ENCODE measurements at places on chromosomes 13 and 19.

DNA sequence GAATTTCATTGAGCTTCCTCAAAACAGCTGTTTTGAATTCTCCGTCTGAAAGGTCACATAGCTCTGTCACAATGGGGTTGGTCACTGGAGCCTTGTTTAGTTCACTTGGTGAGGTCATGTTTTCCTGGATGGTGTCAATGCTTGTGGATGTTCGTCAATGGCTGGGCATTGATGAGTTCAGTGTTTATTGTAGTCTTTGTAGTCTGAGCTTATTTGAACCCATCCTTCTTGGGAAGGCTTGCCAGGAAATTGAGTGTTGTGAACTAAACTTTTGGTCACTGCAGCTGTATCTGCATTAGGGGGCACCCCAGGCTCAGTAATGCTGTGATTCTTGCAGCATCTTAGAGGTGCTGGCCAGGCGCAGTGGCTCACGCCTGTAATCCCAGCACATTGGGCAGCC is 22.0 kb downstream of the BLOC1S3 start:
- no peak for DNase-seq

DNA sequence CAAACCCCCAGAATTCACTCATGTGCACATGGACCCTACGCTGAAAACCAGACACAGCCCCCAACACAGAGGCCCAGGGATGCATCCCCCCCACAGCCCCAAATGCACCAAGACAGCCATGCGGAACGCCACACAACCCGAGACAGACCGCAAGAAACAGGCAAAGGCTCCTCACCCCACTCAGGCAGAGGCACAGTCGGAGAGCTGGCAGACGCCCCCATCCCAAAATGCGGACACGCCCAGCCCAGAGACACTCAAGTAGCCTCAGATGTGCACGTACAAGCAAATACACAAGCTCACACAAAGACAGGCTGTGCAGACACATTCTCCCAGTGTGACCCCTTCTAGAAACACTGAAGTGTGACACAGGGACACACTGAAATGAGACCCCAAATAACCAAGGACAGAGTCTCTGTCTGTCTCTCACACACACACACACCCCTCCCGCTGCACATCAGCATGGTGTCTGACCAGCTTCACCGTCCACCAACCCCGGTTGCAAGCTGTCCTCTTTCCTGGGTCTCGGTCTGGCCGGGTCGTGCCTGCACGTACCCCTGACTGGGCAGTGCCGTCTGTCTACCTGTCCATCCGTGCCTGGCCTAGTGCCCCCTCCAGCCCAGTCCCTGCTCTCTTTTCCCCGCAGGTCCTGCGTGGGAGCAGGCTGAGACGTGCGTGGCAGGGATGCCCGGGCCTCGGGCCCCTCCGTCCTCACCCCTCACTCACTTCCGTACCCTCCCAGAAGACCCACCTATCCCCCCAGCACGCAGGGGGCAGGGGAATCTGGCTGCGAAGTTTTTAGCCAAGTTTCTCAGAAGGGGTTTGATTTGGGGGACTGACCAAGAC is 16.1 kb downstream of the ERFL start:
- no peak for DNase-seq

- no peak for DNase-seq
Observed at GRCh38 chr19:53795019-53795418, 29.1 kb downstream of the NLRP12 start.

DNA sequence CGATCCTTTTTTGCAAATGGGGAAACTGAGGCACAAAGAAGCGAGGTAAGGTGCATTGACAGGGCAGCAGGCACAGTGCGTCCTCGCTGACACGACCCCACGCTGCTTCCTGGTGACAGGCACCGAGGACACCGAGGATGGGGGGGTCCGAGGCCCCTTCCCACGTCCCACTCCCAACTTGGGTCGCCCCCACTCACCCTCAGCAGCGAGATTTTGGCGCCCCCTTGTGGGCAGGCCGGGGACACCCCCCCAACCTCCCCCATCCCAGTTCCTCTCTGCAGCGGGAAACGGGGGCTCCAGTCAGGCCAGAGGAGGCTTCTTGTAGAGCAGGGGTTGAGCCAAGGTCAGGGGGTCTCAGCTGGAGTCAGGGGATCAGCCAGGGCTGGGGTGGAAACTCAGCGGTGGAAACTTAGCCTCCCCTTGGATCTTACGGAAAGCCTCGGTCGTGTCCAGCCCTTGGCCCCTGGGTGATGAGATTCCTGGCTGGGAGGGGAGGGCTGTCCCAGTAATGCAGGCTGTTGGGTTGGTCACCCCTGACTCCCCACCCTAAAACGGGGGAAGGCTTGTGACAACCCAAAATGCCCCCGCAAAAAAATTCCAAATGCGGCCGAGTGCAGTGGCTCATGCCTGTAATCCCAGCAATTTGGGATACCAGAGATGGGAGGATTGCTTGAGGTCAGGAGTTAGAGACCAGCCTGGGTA is 8.2 kb downstream of the SMIM24 start:
- DNase-seq, result peak; percentile 10

GRCh38 chr13:21014139-21014501 is 47.3 kb downstream of the LATS2 start:
- DNase-seq, result no peak

DNA sequence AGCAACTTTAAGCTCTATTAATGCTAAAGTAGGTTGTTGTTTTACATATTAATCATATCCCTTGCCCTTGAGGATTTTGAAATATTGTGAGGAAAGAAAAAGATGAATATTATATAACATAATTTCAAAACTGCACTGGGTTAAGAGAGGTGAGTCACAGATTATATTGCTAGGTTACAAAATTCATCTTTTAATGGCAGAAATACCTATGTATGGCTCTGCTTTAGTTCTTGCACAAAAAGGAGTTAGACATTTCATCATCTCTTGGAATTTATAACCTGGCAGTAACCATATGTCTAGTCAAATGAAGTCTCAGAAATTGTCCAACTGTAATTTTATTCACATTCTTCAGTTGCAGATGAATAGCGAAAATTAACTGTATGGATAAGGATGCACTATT is 2041.1 kb downstream of the OLFM4 start:
- no peak for DNase-seq

GRCh38 chr13:65966991-65967451 is 1263.1 kb downstream of the PCDH9 start:
- no peak for DNase-seq

- no peak for DNase-seq
Observed at GRCh38 chr13:105914291-105915036, 621.0 kb downstream of the EFNB2 start.

GRCh38 chr13:47188802-47189201 is 291.9 kb upstream of the HTR2A start:
- DNase-seq, result no peak

- DNase-seq, result no peak
Observed at GRCh38 chr13:100657881-100658315, 16.7 kb downstream of the TMTC4 start.

DNA sequence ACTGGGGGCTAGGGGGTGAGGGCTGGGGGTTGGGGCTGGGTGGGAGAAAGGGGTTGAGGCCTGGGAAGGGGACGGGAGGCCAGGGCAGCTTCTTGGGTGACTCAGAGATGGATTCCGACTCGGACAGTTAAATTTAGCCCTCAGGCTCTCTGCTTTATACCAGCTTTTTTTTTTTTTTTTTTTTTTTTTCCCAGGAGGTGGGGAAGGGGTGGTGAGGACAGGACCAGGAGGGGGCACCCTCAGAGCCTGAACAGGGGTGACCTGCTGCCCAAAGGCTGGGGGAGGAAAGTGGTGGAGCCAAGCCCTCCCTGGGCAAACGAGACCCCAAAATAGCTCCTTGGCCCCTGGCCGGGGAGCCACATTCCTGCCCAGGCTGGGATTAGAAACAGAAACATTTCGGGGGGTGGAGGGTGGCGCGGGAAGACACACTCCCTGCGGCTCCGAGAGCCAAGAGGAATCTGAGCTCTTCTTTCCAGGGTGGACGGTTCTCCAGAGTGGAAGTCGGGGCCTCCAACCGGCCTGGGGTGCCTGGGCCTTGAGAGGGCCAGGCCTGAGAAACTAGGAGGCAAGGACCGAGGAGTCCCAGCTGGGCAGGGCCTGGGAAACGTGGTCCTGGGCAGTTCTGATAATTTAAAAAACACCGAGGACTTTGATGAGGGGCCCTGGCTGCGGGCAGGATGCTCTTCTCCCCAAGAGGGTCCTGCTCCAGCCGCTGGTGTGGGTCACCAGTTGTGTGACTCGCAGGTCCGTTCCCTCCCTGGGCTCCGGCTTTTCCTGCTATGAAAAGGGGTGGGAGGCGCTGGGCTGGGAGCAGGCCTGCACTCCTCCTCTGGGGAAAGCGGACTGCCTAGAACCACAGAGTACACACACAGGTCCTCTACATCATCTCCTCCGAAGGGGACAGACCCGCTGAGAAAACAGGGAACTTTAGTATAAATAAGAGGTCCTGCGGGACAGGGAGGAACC is 813 bp upstream of the DMPK start:
- DNase-seq, result no peak

DNA sequence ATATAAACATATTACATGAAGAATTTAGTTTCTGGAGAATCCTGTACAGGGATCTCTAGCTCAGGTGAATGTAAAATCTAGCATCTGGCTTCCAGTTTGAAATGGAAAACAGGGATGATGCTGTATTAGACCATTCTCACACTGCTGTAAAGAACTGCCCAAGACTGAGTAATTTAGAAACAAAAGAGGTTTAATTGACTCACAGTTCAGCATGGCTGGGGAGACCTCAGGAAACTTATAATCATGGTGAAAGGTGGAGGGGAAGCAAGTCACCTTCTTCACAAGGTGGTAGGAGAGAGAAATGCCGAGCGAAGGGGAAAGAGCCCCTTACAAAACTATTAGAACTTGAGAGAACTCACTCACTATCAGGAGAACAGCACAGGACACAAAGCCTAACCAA is 17.0 kb upstream of the N4BP2L2 start:
- no peak for DNase-seq

DNA sequence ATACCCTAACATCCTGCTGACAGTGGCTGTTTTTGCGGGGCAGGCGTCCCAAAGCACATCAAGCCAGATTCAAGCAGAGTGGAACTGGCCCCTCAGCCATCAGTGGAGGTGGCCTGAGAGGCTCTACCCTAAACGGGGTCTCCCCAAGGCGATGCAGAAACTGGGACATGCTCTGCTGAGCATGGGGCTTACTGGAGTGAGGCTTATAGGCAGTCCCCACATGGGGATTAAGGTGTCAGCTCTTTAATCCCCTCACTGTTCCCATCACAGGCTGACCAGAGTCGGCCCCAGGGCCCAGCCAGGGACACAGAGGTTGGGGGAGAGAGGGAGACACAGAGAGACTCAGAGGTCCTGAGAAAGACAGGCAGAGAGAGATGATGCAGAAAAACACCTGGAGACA is 17.0 kb downstream of the CYP2F1 start:
- DNase-seq, result no peak

- DNase-seq, result no peak
Observed at GRCh38 chr19:752652-753517, 2.0 kb downstream of the MISP start.

GRCh38 chr13:42266473-42266872 is 5.5 kb upstream of the AKAP11 start:
- DNase-seq, result no peak

GRCh38 chr13:73111331-73111730 is 52.5 kb downstream of the KLF5 start:
- DNase-seq, result no peak

GRCh38 chr19:41205995-41206394 is 13.0 kb downstream of the CYP2S1 start:
- no peak for DNase-seq

DNA sequence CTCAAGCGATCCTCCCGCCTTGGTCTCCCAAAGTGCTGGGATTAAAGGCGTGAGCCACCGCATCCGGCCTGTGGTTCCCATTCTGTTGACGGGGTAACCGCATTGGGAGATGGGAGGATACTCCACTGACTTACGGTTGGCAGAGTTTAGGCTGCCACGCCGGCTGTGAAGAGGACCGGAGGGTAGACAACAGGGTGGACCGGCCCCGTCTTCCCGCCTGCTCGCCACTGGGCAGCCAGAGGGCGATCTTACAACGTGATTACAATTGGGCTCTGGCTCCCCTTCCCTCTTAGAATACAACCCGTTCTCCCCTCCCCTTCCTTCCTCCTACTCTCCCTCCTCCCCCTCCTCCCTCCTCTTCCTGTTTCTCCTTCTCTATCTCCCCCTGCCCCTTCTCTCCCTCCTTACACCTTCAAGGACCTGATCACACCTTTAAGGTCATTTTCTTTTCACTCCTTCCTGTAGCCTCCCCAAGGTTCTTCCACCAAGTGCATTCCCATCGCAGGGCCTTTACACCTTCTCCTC is 957 bp upstream of the CCDC194 start:
- DNase-seq, result peak; percentile 60

- no peak for DNase-seq
Observed at GRCh38 chr19:8373867-8374813, 10.2 kb downstream of the ANGPTL4 start.

- DNase-seq, result no peak
Observed at GRCh38 chr19:39017026-39017425, 15.3 kb downstream of the FBXO27 start.

DNA sequence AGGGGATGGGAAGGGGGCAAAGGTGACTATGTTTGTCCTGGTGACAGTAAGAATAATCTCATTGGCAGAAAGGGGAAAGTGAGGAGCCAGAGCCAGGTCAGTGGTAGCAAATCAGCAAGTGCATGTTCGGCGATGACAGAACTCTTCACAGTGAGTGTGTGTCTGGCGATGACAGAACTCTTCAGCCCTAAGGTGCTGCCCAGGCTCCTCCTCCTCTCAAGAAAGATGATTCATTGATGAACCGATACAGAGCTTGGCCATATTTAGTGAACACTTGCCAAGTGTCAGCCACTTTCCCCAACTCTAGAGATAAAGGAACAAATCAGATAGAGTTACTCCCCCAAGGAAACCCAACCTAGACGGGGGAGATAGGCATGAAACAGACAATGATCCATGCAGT is 199.3 kb upstream of the UBL3 start:
- DNase-seq, result no peak

GRCh38 chr13:20676213-20676612 is 27.3 kb upstream of the IL17D start:
- no peak for DNase-seq

DNA sequence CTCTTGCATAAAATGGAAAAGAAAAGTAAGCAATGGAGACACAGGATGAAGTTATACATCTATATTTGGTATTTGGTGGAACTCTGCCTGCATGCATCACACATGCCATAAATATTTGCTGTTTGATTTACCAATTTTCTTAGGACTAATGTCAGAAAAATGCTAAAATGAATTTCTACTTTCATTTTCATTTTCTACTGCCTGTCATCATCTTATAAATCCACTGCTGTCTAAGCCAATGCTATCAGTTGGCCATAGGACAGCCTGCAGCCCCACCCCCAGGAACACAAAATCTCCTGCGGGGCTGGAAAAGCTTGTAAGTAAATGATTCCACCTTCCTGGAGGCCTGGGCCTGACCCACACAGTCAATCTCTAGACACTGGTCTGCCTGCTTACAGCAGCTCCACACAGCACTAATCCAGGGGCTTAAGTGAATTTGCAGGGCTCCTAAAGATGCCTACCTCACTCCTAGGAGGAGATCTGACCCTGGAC is 122.0 kb downstream of the ENOX1 start:
- DNase-seq, result no peak

Data from stimulated activated naive CD4-positive, alpha-beta T cell treated with Interleukin-2 at 50 U/mL for 16 hours (primary cell).